ENCODE measurements at places on chromosomes 7 and 10. TPM values are rescaled to one million over a fixed set of nuclear protein-coding genes. Genes with fewer than 3 reads are reported as not detected.

DNA sequence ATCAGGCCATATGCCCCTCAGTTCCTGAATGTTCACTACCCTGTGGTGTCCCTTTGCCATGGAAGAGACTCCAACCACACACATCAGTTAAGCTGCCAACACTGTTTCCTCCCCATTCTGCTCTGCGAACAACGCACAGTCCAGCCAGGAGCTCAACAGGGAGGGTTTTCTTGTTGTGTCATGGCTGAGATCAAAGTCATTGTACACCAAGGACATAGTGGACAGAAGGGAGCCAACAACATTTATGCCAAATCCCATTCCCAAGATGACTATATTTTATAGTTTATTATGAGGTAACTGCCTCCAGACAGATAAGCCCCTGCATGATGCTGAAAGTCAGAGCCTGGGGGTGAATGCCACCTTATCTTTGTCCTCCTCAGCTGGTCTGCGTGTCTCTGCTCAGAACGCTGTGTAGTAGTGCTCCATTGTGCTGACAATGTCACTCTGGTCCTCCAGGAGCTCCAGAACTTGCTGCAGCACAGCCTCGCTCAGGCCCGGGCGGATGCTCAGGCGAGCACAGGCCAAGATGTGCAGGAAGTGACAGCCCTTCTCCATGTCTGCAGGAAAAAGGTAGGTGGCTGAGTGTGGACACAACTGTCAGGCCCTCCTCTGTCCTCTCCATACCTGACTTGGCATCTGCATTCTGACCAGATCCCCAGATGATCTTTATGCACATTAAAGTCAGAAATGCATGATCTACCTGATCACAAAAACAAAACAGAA lies 27.1 kb upstream of the SH3PXD2A start:
- no peak for DNase-seq

DNA sequence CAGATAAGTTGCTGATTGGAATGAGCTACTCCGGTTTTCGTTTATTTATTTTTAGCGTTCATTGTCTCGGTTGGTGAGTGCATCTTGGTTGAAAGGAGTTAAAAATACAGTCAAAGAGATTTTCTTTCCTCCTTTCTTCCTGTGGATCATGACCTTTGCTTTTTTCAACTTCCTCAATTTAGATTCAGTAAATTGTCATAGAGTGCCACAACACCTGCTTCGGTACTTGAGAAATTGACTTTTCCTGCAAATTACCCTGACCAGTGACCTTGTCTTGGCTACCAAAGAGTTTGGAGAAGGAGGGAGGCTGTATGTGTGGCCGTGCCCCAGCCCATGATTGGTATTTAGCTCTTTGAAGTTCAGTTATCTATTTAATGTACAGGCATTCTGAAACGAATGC lies 128.7 kb downstream of the FAM204A start:
- DNase-seq, result no peak

DNA sequence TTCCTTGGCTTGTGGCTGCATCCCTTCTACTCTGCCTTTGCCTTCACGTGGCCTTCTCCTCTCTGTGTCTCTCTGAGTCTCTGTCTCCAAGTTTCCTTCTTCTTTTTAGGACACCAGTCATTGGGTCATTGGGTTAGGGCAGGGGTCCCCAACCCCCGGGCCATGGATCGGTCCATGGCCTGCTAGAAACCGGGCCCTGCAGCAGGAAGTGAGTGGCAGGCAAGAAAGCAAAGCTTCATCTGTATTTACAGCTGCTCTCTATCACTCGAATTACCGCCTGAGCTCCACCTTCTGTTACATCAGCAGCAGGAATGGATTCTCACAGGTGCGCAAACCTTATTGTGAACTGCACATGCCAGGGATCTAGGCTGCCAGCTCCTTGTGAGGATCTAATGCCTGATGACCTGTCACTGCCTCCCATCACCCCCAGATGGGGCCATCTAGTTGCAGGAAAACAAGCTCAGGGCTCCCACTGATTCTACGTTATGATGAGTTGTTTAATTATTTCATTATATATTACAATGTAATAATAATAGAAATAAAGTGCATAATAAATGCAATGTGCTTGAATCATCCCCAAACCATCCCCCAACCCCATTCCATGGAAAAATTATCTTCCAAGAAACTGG lies 47.9 kb upstream of the DOCK1 start:
- no peak for DNase-seq

GRCh38 chr7:57256637-57257375 lies 124.6 kb upstream of the ZNF479 start:
- DNase-seq, result no peak

DNA sequence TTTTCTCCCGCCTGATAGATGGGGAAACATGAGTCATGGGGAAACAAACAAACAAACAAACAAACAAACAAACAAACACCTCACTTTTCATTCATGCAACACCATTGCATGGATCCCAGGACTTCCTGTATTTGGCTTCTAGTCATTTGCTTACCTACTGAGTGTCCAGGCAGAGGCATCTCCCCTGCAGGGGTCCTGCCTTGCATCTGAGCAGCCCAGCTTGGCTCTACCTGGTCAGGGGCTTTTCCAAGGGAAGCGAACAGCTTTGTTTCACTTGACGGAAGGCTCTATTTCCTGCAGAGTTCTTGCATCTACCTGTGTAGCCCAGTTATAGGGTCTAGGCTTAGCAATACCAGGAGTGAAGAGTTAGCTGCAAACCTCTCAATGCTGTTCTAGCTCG lies 374.2 kb downstream of the GATA3 start:
- DNase-seq, result no peak

GRCh38 chr7:156545979-156546378 lies 94.6 kb upstream of the RNF32 start:
- no peak for DNase-seq

- DNase-seq, result no peak
These were observed 404.6 kb upstream of the NRP1 start for GRCh38 chr10:33739031-33739430.

ERVW-1 gene
- total RNA-seq, result not detected

Data from fibroblast of villous mesenchyme (primary cell).